ENCODE measurements at places on chromosomes 3 and 15. TPM values are rescaled to one million over a fixed set of nuclear protein-coding genes. Genes with fewer than 3 reads are reported as not detected.

DNA sequence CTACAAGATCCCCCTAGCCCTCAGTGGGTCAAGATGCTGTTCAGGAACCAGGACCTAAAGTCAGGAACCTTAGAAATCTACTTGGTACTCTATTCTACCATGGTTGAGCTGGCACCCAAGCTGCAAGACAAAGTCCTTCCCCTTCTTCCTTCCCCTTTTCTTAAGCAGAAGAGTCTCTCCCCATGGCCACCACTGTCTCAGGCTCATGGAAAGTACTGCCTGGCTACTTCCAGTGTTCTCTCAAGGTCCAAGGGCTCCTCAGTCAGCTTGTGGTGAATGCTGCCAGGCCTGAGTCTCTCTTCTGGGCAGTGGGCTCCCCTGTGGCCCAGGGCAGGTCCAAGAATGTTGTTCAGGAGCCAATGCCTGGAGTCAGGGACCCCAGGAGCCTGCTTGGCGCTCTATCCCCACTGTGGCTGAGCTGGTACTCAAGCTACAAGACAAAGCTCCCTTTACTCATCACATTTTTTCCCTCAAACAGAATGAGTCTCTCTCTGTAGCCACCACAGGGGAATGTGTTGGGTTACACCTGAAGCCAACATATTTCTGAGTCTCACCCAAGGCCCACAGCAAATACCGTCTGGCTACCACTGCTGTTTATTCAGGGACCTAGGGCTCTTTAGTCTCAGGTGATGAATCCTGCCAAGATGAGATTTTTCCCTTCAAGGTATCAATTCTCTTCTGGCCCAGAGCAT lies 18.1 kb upstream of the SLC27A2 start:
- no peaks in the 10 kb centered on the region for H3K4me1 ChIP-seq
- H3K36me3 ChIP-seq = no peaks in the 10 kb centered on the region
- H3K27ac ChIP-seq = no peak overlapping the region
- H3K4me3 ChIP-seq = no peak overlapping the region

- no peak for DNase-seq
- no peaks in the 10 kb centered on the region for H3K4me1 ChIP-seq
- no peaks in the 10 kb centered on the region for H3K36me3 ChIP-seq
- no peak overlapping the region for H3K4me3 ChIP-seq
- H3K27me3 ChIP-seq = no peaks in the 10 kb centered on the region
- no peak overlapping the region for H3K27ac ChIP-seq
Measured at GRCh38 chr15:69880571-69881301, 217.0 kb downstream of the TLE3 start.

DNA sequence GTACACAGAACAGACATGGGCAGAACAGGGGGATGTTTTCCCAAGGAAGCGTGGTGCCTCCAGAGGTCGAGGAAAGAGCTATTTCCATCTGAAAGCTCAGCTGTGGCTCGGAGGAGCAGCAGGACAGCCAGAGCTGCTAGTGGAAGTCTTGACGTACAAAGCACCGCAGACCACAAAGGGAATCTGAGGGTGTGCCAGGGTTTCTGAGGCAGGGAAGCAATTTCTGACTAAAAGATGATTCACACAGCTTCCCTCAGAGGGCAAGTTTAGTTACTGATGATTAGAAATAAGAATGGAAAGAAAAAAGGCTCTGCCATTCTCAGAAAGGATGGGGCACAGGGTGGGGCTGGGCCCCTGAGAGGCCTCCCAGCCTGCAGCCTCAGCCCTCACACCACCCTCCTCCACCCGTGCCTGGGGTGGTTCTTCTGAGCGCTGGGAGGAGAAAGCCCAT lies 45.8 kb upstream of the SEC13 start:
- no peak for DNase-seq
- no peaks in the 10 kb centered on the region for H3K4me1 ChIP-seq
- H3K36me3 ChIP-seq = no peaks in the 10 kb centered on the region
- no peak overlapping the region for H3K27ac ChIP-seq
- no peaks in the 10 kb centered on the region for H3K27me3 ChIP-seq

DNA sequence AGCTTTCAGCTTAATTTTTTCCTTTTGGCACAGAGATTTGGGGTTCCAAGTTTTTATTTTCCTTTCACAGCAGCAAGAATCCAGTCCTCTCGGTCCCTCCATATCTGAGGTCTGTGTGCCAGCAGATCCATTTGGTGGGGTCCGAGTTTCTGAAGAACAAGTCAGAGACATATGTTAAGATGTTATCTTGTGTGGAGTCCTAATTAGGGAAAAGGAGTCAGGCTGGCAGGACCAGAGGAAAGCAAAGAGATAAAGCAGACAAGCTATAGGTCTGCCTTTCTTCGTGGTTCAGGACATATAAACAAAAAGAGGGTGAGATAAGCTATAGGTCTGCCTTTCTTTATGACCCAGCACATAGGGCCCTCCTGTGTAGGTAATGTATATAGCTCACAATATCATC lies 54.9 kb downstream of the TMED3 start:
- no peaks in the 10 kb centered on the region for H3K36me3 ChIP-seq
- DNase-seq = no peak
- H3K4me3 ChIP-seq = no peak overlapping the region
- H3K4me1 ChIP-seq = no peaks in the 10 kb centered on the region
- no peaks in the 10 kb centered on the region for H3K27me3 ChIP-seq

GRCh38 chr3:20015525-20015924 lies 3.5 kb upstream of the PP2D1 start:
- DNase-seq = no peak
- no peaks in the 10 kb centered on the region for H3K36me3 ChIP-seq
- H3K4me1 ChIP-seq = no peaks in the 10 kb centered on the region
- H3K4me3 ChIP-seq = no peak overlapping the region
- no peak overlapping the region for H3K27ac ChIP-seq

DNA sequence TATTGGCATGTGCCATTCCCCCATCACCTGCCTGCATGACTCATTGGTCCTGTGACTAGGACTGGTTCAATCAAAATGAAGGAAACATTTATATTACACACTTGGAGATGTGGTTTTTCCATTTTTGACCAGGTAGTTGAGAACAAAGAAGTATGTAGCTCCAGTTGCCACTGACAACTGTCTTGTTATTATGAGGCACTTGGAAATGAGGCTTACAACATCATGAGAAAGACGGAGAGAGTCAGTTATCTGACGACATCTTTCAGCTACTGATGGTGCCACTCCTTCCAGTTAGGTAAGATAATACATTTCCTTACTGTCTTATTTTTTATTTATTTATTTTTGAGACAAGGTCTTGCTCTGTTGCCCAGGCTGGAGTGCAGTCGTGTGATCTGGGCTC lies 21.8 kb upstream of the PROK2 start:
- H3K4me3 ChIP-seq = no peak overlapping the region
- H3K27me3 ChIP-seq = no peaks in the 10 kb centered on the region

The MRPS22 gene
- total RNA-seq = 31.0 TPM

The POLQ gene
- total RNA-seq = 0.63 TPM

- H3K4me1 ChIP-seq = no peaks in the 10 kb centered on the region
- no peak overlapping the region for H3K4me3 ChIP-seq
- H3K27me3 ChIP-seq = no peaks in the 10 kb centered on the region
Measured at GRCh38 chr3:17747174-17747889, 4.9 kb upstream of the TBC1D5 start.

- no peak for DNase-seq
- H3K4me3 ChIP-seq = no peak overlapping the region
- H3K27me3 ChIP-seq = no peaks in the 10 kb centered on the region
- H3K4me1 ChIP-seq = no peaks in the 10 kb centered on the region
- no peak overlapping the region for H3K27ac ChIP-seq
Measured at GRCh38 chr3:50592568-50592967, 19.0 kb downstream of the CISH start.

DNA sequence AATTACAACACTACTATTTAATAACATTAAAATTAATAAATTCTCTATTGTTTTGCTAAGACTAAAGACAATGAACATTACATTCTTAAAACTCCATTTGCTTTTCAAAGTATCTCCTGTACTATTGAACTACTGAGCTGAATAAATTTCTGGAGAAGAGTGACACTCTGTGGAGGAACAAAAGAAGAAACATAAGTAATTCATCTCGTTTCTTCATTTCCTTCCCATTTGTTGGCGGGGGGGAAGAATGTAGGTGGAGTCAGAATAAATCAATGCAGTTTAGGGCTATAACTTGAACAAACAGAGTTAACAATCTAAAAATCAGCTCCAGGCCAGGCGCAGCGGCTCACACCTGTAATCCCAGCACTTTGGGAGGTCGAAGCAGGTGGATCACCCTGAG lies 32.7 kb downstream of the EFHB start:
- peaks cover 2% of the 10 kb centered on the region for H3K36me3 ChIP-seq
- no peaks in the 10 kb centered on the region for H3K27me3 ChIP-seq
- H3K27ac ChIP-seq = no peak overlapping the region
- DNase-seq = no peak
- H3K4me3 ChIP-seq = no peak overlapping the region
- H3K4me1 ChIP-seq = no peaks in the 10 kb centered on the region

GRCh38 chr3:177591379-177591778 lies 394.1 kb upstream of the TBL1XR1 start:
- H3K4me3 ChIP-seq = no peak overlapping the region
- H3K27me3 ChIP-seq = no peaks in the 10 kb centered on the region
- no peak overlapping the region for H3K27ac ChIP-seq
- H3K36me3 ChIP-seq = no peaks in the 10 kb centered on the region
- H3K4me1 ChIP-seq = no peaks in the 10 kb centered on the region

The ITIH4 gene
- 55.4 TPM for total RNA-seq

DNA sequence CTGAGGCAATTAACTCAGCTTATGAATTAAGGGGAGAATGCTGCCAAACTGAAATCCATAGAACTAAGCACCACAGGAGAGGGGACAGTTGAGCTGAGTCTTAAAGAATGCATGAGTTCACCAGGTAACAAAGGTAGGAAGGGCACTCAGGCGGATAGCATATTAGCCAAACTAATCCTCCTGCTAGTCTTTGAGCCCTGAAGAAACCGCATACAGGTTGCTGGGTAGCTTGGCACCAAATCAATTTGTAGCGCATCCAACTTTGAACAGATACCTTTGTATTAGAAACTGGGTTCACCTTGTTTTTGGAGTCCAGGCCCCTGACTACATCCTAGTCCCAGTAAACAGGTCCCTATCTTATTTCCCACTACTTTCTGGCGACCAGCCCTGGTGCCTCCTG lies 93.7 kb downstream of the FRMD4B start:
- DNase-seq = no peak
- H3K4me1 ChIP-seq = no peaks in the 10 kb centered on the region
- no peaks in the 10 kb centered on the region for H3K27me3 ChIP-seq
- H3K36me3 ChIP-seq = no peaks in the 10 kb centered on the region
- no peak overlapping the region for H3K27ac ChIP-seq

All from aorta (tissue), 5 donors.